GM12865 (cell line): ENCODE measurements at places on chromosomes 7 and 10.

- DNase-seq = peak; percentile 38
These were observed 98.2 kb upstream of the PRKCQ start for GRCh38 chr10:6678211-6678803.

- DNase-seq = no peak
These were observed 68.7 kb downstream of the NEUROD6 start for GRCh38 chr7:31271641-31272405.

DNA sequence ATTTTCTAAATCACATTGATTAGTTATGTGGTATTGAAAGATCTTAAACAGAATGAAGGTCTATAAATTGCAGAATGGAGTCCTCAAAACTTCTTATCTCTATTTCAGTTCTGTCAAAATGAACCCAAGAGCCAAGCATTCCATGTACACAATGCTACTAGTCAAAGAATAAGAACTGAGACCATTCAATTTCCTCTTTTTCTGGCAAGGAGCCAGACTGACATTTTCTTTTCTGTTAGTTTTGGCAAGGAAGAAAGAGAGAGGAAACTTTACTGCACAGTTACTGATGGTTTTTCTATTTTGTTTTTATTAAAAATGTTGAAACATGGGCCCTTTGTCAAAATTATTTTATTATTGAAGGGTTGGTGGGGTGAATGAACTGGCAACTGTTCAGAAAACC is 181.8 kb upstream of the FERD3L start:
- no peak for DNase-seq

GRCh38 chr7:47514818-47515217 is 67.1 kb downstream of the TNS3 start:
- no peak for DNase-seq

DNA sequence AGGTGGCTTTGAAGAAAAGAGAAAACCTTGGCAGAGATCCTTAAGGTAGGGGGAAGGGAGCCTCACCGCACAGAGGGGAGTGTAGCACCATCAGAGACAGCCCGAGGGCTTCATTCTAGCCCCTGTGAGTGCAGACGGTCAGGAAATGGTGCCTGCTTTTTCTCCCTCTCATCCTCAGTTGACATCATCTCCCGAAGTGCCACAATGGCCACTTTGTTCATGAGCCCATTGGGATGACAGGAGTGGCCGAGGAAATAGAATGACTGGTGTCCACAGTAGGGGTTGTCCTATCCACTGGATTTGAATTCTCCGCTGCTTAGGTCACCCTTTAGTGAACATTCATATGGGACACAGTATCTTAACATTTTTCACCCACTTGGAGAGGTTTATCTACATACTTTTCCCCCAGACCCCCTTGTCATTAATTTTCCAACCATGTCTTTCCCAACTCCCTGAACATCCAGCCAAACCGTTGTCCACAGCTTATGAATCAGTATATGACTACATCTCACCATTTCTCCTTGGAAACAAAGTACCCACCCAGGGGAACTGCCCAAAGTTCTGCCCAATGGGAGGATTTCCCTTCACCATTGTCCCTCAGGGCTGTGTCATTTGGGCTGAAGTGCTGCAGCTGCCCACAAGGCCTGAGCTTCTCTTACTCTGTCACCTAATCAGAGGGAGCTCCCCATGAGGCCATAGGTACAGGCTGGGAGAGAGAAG is 108.8 kb downstream of the ADCY1 start:
- DNase-seq = no peak
